ENCODE measurements at places on chromosomes 1 and 21.

- no peak for DNase-seq
Measured at GRCh38 chr1:180918519-180918918, 5.8 kb downstream of the KIAA1614 start.

DNA sequence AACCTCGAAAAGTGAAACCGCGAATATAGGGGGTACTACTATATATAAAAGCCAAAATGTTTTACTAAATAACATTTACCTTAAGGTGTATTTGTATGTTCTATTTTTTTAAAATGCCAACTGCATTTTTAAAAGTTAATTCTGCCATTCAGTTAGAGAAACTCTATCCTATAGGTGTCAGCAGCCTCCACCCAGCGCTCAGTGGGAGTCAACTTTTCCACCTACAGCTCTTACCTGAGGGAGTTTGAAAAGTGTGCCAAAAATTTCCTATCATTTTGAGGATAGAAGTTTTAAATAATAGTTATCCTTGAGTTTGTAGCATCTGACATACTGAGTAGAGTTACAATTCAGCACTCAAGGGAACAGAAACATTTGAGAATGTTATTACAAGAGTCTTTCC is 6.1 kb upstream of the HP1BP3 start:
- DNase-seq, result no peak

DNA sequence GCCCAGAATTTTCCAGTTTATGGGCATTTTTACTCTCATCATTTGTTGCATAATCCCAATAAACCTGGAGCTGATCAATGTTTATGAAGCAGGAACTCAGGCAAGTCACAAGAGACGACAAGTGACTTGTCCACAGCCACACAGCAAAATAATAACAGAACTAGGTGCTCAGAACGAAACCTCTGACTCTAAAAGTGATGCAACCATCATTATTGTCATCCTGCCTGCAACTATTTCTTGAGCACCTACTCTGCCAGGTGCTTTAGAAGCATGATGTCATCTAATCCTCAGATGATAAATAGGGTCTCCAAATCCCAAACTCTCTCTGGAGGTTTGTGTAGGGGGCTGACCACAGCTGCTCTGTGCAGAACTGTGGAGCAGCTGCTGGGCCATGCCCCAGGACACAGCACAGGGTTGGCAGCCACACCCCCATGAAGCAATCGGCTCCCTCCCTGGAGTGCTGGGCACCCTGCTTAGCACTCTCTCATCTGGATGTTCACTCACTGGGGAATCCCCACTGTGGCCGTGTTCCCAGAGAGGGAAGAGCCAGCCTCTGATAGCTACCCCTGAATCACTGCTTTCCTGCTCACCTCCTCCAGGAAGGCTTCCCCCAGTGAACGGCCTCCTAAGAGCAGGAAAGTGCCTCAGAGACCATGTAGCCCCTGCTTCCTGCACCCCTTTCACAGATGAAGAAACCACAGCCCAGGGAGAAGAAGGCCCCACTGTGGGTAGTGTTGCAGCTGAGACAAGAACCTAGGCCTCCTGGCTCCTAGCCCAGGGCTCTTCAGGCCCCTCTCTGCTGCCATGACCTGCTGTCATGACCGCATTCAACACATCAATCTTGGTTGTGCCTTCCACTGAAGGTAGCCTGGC is 2.1 kb downstream of the TTC22 start:
- DNase-seq, result no peak

- DNase-seq, result no peak
Measured at GRCh38 chr1:160408864-160409263, 8.5 kb downstream of the VANGL2 start.

DNA sequence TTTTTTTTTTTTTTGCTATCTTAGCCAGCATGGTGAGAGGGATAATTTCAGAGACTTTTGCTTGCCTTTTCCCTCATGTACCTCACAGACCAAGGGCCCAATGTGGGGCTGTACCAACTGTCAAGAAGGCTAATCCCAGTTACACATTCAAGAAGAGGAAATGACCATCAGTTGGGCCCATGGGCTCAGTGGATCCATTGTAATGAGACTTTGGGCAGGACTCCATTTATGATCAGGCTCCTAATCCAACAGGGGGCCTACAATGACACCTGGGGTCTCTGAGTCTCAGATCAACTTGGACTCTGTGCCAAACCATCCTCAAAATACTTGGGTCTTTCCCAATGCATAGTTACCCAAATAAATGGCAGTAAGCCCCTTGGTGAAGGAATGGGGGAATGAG is 450.4 kb upstream of the VAMP3 start:
- DNase-seq, result no peak

- DNase-seq, result no peak
Measured at GRCh38 chr21:30831194-30831765, 1.7 kb upstream of the KRTAP7-1 start.

Measured in NCI-H524 (cell line).